ENCODE measurements at places on chromosomes 1 and 21. TPM values are rescaled to one million over a fixed set of nuclear protein-coding genes. Genes with fewer than 3 reads are reported as not detected.
A peak's percentile ranks its signal among the peaks of the same experiment; 100 is the strongest.

Gene SPATA6
- total RNA-seq = 6.7 TPM

Gene CHIA
- not detected for total RNA-seq

Gene ST6GALNAC5
- total RNA-seq = 0.23 TPM

Gene C1QA
- total RNA-seq = not detected

Gene NR1I3
- not detected for total RNA-seq

Gene SPRR1B
- total RNA-seq = not detected

Gene SERTAD4
- total RNA-seq = 0.29 TPM

Gene SLC26A9
- 0.06 TPM for total RNA-seq

DNA sequence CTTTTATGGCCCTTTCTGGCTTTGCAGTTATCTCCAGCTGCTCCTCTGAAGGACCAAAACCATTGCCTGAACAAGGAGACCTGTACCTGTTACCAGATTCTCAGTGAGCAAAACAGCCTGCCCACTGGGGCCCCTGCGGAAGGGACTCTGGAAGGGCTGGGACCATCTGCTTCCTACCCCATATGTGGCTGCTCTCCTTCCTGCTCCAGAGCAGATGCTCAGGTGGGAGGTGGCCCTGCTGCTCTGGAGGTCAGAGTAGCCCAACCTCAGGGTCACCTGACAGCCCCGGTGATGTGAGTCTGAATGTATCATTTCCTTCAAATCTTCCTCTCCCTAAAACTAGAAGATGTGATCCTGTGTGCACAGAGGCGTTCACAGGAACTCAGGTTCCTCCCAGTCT is 33.6 kb downstream of the PRDM16 start:
- no peak for DNase-seq

DNA sequence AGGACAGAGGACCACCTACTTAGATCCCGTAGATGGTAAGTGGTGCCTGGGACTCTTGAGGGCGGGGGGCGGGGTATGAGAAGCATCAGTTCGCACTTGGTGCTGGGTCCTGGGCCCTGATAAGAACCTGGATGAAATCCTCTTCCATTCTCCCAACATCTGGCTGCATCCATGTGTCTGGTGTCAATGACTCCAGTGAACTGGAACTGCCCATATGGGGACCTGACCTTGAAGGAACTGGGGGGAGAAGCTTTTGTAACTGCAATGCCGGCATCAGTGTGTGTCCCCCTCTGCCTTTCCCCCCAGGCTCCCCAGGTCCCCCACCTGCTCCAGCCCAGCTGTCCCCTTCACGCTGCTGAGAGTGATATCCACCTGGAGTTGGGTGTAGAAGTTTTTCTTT is 49.7 kb upstream of the EPB41 start:
- no peak for DNase-seq

GRCh38 chr1:116910379-116911187 is 867 bp downstream of the PTGFRN start:
- DNase-seq = no peak

DNA sequence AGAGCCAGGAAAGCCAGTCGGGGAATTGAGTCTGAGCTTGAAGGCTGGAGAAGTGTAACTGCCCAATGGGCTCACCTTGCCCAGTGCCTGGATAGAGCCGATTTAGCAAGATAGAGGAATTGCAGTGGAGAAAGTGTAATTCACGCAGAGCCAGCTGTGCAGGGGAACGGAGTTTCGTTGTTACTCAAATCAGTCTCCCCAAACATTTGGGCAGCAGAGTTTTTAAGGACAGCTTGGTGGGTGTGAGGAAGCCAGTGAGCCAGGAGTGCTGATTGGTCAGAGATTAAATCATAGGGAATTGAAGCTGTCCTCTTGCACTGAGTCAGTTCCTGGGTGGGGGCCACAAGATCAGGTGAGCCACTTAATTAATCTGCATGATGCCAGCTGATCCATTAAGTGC is 28.4 kb upstream of the NLRP3 start:
- no peak for DNase-seq

DNA sequence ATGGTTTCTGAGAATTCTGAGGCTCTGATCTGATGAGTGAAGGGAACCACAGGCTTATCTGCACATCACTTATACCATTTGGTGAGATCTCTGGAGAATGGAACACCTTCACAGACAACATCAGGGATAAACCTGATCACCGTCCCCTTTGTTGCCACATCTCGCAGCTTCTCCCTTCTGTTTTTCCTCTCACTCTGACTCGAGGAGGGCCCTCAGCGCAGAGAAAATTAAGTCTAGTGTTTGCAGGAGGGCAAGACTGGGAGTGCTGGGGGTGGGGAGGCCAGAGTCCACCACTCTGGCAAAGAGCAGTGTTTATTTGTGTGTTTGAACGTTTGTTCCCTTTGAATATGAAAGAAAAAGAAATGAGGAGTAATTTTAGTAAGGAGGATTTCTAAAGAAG is 29.0 kb upstream of the BATF3 start:
- DNase-seq = no peak

DNA sequence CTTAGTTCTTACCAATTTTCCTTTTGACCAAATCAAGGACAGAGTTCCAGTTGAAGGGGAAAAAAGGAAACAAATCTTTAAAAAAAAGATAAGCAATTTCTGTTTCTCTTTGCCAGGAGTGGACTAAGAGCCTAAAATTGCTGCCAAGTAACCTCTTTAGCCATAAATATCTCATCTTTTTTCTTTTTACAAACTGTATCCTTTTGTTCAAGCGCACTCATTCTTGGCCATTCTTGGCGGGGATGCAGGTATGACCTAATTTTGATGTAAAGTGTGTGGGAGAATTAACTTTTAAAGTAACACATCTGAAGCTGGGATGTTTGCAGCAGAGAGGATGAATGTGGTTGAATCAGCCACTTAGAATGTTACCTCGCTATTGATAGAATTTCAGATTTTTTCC is 13.4 kb upstream of the KIF1B start:
- DNase-seq = no peak

DNA sequence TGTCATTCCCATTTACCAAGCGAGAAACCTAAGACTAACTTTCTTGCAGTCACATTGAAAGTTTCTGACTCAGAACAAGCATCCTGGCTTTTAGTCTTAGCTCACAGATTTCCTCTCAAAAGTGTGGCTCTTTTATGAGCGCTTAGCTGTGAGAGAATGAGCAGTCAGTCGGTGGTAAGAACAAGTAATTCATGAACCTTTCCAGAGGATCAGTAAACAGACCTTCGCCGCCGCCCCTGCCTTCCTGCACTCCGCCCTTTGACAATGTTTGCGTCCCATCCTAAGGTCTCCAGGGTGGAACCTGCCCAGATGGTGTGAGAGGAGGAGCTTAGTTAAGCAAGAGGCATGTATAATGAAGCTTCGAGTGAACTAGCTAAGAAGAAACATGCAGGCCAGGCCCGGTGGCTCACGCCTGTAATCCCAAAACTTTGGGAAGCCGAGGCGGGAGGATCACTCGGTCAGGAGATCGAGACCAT is 142.4 kb downstream of the GLUL start:
- no peak for DNase-seq

DNA sequence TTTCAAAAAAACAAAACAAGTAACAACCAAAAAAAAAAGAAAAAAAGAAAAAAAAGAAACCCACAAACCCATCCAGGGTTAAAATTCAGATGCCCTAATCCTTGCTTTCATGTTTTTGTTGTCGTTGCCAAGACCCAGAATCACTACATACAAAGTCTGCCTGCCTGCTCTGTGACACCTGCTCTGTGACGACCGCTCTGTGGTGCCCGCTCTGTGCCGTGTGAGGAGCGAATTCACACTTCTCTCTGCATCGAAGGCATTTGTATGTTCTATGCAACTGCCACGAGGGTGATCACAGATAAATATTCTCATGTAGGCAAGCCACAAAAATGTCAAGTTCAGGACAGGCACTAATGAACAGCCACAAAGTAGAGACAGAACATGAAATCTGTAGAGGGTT is 178.6 kb downstream of the SLC45A1 start:
- DNase-seq = no peak

- DNase-seq = no peak
Measured at GRCh38 chr1:101463195-101463594, 226.4 kb downstream of the S1PR1 start.

- no peak for DNase-seq
Measured at GRCh38 chr1:207799989-207800648, 48.3 kb downstream of the CD46 start.

DNA sequence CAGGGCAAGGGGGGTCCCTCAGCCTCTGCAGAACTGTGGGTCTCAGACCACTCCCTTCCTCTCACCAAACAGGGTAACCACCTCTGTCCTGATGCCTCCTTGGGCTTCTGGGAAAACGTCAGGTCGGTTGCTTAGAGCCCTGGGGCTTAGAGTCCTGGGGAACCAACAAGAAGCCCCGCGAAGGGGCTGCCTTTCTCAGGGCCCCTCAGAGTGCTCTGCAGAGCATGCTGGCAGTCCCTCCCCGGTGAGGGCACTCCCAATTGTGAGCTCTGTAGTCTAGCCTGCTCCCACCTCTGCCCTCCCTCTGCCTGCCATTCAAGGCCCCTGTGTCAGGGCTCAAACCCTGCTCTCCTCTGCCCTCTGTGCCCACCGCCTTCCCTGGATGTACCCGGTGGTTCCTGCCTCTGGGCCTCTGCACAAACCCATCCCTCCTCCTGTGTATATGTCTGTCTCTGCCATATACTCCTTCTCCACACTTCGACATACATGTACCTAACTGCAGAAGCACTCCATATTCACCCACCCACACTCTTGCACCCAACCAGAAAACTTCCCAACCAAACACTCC is 92.3 kb downstream of the DMRTB1 start:
- no peak for DNase-seq

DNA sequence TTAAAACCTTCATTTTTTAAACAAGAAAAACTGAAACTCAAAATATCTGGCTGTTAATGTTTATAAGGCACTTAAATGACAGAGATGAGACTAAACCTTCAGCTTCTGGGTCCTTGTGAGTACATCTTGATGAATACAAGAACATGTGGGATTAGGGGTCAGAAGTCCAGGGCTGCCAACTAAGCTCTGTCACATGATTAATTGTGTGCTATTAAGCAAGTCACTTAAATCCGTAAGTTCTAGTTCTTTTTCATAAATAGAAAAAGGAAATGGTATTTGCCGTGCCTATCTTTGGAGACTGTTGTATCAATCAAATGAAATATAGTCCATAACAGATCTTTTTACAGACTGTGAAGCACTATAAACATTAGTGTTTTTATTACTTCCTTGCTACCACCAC is 43.2 kb upstream of the KCTD3 start:
- DNase-seq = no peak

DNA sequence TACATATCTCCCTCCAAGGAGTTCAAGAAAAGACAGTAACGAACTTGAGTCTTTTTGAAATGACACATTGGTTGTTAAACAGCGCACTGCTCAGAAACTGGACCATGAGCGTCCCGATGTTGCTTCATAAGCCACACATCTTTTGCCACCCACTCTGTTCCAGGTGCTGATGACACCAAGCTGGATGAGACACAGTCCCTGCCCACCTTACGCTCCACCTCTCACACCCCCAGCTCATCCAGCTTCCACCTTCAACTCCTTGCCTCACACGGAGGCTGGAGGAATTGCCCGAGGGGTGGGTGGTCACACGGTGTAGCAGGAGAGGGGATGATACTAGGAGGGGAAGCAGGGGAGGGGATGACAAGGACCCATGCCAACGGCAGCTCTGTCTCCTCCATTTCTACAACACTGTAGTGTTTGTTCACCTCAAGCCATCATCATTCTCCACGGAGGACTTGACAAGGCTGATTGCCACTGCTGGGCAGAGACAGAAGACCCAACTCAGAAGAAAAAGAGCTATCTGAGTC is 148.5 kb upstream of the TNR start:
- DNase-seq = no peak

DNA sequence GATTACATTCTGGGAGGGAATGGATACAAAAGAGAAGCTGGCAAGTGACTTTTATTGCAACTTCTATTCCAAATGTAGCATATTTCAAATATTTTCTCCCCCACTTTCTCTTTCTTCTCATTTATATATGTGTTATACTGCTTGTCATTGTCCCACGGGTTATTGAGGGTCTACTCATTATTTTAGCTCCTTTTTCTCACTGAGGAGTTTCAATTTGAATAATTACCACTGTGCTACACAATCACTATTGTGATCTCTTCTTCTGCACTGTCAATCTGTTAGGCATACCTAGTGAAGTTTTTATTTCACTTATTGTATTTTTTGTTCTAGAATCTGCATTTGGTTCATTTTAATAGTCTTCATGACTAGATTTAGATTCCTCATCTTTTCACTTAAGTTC is 339.7 kb downstream of the PTPRC start:
- no peak for DNase-seq

DNA sequence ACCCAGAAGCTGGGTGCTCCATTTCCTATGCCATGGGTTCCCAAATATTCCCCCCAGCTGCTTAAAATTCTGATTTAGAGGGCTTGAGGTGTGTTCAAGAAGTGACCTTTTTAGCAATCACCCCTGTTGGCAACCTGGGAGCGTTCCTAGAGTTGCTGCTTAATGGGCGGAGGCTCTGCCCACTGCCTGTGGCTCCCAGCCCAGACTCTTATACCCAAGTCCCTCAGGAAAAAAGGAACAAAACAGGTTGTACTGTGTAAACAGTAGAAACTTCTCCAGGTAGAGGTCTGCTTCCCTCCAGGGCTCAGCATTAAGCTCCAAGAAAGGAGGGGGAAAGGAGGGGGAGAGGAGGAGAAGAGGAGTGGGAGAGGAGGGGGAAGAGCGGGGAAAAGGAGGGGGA is 14.6 kb upstream of the TENT5C start:
- no peak for DNase-seq

DNA sequence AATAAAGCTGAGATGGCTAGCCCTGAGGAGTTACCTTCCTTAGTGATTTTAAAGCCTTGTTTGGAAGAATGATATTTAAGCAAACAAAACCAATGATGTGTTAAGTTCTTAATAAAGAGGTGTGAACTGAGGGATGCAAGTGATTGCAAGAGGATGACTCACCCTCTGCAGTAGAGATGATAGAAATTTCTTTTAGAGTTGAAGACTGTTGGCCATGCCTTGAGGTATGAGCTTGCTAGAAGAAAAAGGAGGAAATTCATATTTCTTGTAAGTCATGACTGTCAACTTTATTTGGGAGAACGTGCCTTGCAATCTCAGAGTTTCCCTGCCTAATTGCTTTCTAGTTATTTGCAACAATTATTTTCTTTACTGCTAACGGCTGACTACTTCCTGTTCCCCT is 94.7 kb downstream of the PLA2G4A start:
- peak; percentile 54 for DNase-seq

DNA sequence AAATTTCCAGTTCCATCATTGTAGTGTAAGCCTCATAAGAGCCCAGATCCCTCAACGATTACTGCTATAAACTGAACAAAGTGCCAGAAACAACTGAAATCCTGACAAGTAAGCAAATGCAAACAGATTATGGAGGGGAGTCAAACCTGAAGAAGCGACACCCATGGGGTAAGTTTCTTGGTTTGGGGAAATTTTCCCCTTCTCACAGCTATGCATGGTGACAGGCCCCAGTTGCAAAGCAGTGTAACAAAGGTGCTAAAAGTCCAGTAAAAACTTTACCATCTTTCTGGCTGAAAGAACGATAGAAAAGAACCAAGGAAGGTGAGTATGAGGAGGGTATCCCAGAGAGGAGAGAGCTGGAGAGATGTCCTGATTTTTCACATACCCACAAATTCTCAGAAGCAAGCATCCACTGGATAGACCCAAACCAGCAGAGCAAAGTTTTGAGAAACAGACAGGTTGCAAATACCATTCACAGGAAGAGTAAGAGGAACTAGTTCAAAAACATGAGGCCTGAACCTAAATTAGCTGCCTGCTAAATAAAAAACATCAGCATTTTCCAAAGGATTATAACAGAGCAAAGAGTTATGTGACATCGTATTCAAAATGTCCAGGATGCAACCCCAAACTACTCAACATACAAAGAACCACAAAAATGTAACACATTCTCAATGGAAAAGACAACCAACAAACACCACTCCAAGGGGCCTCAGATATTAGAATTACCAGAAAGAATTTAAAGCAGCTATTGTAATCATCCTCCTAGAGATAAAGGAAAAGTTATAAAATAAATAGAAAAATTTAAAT is 14.5 kb downstream of the SCYL3 start:
- no peak for DNase-seq
